Upper lobe of left lung (tissue), 6 donors: ENCODE measurements at places on chromosomes 7 and 10. TPM values are rescaled to one million over a fixed set of nuclear protein-coding genes. Genes with fewer than 3 reads are reported as not detected.
A peak's percentile ranks its signal among the peaks of the same experiment; 100 is the strongest.

DNA sequence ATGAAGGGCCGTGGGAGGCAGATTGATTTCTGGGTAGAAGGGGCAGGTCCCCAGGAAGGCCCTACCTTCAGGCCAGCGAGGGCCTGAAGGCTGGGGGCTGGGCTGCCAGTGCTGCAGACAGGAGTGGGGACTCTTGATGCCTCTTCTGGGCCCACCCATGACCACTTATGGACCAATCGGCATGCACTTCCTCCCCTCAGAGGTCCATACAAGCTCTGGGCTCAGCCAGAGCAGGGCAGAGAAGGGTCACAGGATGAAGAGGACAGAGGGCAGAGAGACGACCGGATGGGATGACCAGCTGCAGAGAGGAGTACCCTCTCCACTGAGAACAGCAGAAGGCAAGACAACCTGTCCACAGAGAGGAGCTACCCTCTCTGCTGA is 120.1 kb downstream of the DYNC2I1 start:
- no peak for DNase-seq
- H3K27me3 ChIP-seq = no peaks in the 10 kb centered on the region
- H3K27ac ChIP-seq = peak overlapping the region; percentile 56

DNA sequence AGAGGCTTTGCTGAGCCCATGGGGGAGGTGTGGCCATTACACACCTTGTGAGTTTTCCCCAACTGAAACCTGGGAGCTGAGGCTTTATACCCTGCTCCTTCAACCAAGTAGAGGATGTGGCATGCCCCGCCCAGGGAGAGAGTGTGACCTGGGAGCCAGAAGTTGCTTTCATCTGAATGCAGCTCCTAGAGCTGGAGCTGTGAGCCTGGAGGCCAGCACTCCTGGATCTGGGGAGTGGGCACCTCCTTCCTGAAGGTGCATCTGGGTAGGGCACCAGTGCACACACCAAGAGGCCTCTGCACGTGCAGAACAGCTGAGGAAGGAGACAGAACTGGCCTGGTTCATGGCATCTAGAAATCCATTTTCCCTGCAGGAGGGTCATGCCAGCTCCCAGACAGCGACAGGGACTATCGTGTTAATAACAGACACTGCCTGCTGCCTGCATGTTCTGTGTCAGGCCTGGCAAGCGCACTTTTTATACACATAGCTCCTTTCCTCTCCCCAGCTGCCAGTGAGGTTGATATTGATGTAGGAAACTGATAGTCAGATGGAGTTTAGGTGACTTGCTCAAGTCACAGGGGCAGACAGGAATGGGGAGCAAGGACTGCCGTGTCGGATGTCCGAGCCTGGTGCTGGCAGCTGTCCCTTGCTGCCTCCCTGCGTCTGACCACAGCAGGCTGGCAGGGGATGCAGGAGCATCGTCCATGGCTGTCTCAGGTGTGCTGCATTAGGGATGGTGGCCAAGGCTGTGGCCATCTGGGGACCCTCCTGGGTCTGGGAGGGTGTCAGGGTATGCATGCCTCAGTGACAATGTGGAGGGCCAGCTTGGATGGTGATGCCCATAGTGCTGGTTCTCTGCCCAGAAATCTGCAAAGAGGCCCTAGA is 189.9 kb upstream of the CXCL12 start:
- DNase-seq = no peak
- H3K36me3 ChIP-seq = no peaks in the 10 kb centered on the region
- H3K4me1 ChIP-seq = no peaks in the 10 kb centered on the region
- no peak overlapping the region for H3K27ac ChIP-seq
- H3K27me3 ChIP-seq = no peaks in the 10 kb centered on the region
- H3K4me3 ChIP-seq = no peak overlapping the region

- H3K4me3 ChIP-seq = no peak overlapping the region
- no peaks in the 10 kb centered on the region for H3K36me3 ChIP-seq
- H3K27ac ChIP-seq = no peak overlapping the region
- H3K4me1 ChIP-seq = no peaks in the 10 kb centered on the region
Measured at GRCh38 chr10:2856598-2856997, 210.8 kb upstream of the PFKP start.

DNA sequence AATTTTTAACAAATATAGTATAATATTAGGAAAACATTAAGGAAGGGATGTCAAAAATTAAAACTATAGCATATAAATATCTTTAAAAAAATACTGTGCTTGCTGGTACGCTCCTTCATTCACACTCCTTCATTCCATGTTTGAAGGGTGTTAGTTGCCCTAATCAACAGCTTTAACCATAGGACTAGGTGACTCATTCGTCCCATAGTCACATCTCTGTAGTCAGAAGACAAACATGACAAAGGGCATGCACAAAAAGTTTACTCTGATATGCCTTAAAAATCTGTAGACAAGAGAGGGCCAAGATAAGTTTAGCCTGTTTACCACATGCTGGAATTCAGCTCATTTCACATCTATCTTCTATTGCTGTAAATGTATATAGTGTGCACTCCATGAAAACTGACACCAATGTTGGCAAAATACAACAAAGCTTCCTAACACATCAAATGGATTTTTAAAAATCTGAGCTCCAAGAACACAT is 646 bp downstream of the FAM13C start:
- no peak for DNase-seq
- H3K27ac ChIP-seq = peak overlapping the region; percentile 74
- no peak overlapping the region for H3K4me3 ChIP-seq
- peaks cover 18% of the 10 kb centered on the region for H3K4me1 ChIP-seq

DNA sequence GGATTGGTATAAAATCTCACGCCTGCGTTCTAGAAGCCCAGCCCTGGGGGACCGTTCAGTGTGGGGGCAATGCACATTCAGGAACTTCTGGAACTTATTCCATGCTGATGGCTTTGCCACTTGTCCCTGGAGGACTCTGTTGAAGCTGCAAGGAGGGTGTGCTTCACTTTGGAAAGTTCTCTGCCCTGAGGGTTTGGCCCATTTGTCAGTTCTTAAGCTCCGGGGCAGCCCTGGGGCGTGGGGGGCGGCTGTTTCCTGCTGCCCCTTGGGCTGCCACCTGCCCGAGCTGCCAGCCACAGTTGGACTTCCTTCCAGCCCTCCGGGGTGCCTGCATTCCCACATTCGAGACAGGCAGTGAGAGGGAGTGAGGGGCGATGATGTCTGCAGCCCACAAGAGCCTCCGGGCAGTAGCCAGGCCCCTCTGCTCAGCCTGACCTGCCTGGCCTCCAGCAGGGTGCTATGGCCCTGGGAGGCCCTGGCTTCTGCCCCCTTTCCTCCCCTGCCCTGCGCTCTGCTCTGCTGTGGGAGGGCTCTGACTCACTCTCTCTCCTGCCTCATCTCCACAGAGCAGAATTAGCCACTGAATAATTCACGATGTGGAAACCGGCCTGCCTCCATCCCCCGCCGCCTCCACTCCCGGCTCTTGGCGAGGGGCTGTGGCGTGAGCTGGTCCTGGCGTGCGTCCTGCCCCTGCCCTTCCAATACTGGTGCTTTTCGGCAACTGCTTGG is 1.9 kb downstream of the TTYH3 start:
- no peaks in the 10 kb centered on the region for H3K27me3 ChIP-seq
- H3K4me3 ChIP-seq = peak overlapping the region; percentile 95
- no peaks in the 10 kb centered on the region for H3K36me3 ChIP-seq
- H3K27ac ChIP-seq = peak overlapping the region; percentile 80
- peaks cover 64% of the 10 kb centered on the region for H3K4me1 ChIP-seq
- DNase-seq = peak; percentile 86

DNA sequence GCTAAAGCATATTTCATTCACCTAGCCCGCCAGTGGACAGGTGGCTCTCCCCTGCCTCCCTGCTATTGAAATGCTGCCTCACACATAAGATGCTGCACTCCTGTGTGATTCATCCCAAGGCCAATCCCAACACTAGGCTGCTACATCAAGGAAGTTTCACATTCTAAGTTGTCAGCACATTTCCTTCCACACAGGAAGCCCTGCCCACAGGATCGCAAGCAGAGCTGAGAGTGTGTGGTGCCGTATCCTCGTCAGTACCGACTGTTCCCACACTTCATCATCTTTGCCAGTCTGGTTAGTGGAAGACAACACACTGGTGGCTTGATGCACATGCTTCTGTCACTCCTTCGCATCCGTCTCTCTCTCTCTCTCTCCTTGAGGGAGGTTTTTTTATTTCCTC is 194.3 kb upstream of the PPP2R2D start:
- no peak overlapping the region for H3K4me3 ChIP-seq
- DNase-seq = no peak
- no peaks in the 10 kb centered on the region for H3K4me1 ChIP-seq
- H3K27ac ChIP-seq = no peak overlapping the region
- no peaks in the 10 kb centered on the region for H3K27me3 ChIP-seq

DNA sequence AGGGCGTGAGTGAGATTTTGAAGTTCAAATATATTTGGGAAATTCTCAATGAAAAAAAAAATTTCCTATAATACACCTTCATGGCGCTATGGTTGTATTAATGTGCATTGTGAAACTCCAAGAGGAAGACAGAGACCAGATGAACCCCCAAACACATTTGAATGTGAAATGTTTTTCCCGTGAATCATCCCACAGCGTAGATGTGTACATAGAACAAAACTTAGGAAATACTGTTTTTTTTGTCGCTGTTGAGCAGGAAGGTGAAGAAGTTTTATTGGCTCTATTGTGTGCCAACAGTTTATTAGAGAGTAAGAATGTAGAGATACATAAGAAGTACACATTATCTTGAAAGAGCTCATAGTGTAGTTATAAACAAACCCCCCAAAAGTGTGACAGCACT is 134.0 kb downstream of the KCND2 start:
- H3K27me3 ChIP-seq = no peaks in the 10 kb centered on the region
- H3K36me3 ChIP-seq = no peaks in the 10 kb centered on the region
- no peak overlapping the region for H3K27ac ChIP-seq
- H3K4me1 ChIP-seq = no peaks in the 10 kb centered on the region
- DNase-seq = no peak

DNA sequence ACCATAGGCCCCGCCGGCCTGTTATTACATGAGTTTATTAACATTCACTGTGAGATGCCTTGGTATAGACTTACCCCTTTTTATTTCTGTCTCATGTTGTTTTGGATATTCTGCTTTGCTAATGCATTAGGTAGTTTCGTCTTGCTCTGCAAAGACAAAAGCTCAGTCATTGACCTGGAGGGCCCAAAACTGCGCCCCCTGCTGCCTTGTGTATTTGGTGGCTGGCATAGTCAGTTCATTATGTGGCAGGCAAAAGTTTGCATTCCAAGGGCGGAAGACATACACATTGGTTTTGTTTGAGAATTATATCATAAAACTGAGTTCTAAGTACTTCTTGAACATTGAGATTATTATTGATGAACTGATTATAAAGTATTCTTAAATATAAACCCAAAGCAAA is 372.5 kb downstream of the SDK1 start:
- no peak overlapping the region for H3K27ac ChIP-seq
- DNase-seq = peak; percentile 38
- H3K4me1 ChIP-seq = no peaks in the 10 kb centered on the region
- no peaks in the 10 kb centered on the region for H3K27me3 ChIP-seq
- no peaks in the 10 kb centered on the region for H3K36me3 ChIP-seq

DNA sequence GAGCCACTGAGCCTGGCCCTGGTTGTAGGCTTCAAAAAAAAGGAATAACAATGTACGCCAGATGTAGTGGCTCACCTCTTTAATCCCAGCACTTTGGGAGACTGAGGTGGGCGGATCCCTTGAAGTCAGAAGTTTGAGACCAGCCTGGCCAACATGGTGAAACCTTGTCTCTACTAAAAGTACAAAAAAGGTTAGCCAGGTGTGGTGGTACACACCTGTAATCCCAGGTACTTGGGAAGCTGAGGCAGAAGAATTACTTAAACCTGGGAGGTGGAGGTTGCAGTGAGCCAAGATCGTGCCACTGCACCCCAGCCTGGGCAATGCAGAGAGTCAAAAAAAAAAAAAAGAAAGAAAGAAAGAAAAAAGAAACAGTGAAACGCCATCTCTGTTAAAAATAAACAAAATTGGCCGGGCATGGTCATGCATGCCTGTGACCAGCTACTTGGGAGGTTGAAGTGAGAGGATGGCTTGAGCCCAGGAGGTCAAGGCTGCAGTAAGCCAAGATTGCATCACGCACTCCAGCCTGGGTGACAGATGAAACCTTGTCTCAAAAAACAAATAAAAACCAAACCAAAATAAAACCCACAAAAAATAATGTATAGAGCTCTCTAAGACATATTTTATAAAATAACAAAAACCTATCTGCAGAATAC is 4.7 kb upstream of the KLHDC10 start:
- no peaks in the 10 kb centered on the region for H3K36me3 ChIP-seq
- H3K4me1 ChIP-seq = no peaks in the 10 kb centered on the region
- DNase-seq = peak; percentile 49
- no peak overlapping the region for H3K4me3 ChIP-seq
- no peaks in the 10 kb centered on the region for H3K27me3 ChIP-seq

DNA sequence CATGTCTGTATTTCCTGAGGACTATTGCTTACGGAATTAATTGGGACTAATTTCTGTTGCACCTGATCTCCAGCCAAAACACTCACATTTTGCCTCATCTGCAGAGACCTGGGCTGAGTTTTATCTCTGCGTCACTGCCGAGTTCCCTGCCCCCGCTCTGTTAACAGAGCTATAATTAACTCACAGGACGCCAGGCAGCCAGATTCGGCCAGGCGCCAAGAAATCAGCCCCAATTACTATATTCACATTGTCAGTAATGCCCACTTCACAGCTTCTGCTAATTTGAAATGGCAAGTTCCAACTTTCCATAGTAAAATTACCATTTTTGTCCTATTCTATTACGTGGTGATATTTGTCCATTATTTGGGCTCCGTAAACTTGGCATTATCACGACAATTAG is 130.5 kb downstream of the CUX1 start:
- H3K36me3 ChIP-seq = no peaks in the 10 kb centered on the region
- H3K27ac ChIP-seq = no peak overlapping the region
- peaks cover 29% of the 10 kb centered on the region for H3K4me1 ChIP-seq
- no peak overlapping the region for H3K4me3 ChIP-seq

NRCAM gene
- 7.2 TPM for total RNA-seq

RADIL gene
- 12.5 TPM for total RNA-seq

UBTD1 gene
- total RNA-seq = 63.4 TPM
